ENCODE measurements at places on chromosomes 16 and 17.

DNA sequence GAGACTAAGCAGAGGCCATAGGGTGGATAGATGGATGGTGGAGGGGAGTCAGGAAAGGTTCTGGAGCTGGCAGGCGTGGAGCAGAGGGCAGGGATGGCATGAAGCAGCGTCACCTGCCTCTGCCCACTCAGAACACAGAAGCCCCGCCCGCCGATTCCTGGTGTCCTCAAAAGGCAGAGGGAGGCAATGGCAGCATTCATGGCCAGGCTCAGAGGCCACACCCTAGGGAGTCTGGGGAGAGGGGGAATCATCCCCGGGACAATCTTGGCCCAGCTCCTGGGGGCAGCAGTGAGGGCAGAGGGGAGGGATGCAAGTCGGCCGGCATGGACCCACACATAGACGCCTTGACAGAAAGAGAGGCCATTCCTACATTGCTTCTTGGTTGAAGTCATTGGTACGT is 60.7 kb upstream of the CACNG4 start:
- no peak for DNase-seq

DNA sequence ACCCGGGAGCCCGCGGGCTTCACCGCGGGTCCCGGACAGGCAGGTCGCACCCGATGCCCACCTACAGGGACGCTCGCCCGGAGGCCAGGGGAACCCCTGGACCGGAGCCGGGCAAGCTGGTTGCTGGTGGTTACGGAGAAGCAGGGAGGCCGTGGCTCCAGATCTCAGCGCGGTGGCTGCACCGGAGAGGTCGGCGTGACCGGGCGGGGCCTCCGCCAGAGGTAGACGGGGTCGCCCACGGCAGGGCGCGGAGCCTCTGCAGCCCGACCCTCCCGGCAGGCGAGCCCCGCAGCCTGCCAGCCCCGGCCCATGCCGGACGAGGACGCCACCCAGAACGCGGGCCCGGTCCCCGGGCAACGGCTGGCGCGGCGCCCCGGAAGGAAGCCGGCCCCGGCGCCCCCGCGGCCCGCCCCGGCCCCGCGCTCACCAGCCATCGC is 341 bp downstream of the PCYT2 start:
- no peak for DNase-seq

GRCh38 chr17:50832267-50832863 is 3.0 kb upstream of the WFIKKN2 start:
- DNase-seq: no peak

- DNase-seq: no peak
Measured at GRCh38 chr17:64110379-64111152, 19.4 kb downstream of the ERN1 start.

GRCh38 chr16:5502467-5502869 is 404.9 kb upstream of the EEF2KMT start:
- no peak for DNase-seq

- peak; percentile 10 for DNase-seq
Measured at GRCh38 chr16:22008215-22009059, 526 bp downstream of the MOSMO start.

- no peak for DNase-seq
Measured at GRCh38 chr17:40854175-40854814, 12.7 kb downstream of the KRT12 start.

GRCh38 chr16:84320511-84320910 is 25.8 kb downstream of the WFDC1 start:
- no peak for DNase-seq

DNA sequence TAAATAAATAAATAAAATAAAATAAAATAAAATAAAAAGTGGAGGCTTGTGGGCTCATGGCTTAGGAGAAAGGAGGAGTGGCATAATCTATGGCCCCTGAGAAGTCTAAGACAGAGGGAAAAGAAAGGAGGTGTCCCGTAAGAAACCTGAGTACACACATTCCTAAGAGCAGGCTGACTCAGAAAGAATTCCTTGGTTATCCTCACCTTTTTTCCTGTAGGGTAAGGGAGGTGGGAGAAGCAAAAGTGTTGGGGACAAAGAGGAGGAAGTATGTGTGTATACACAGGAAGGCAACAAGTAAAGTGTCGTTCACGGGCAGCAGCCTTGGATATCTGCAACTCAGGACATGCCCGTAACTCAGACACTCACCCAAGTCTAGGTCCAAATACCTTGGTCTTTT is 29.3 kb downstream of the MARF1 start:
- DNase-seq: no peak
